NCI-H526 treated with DMSO at 0.1 percent for 48 hours (cell line): ENCODE measurements at places on chromosomes 6 and 20.

DNA sequence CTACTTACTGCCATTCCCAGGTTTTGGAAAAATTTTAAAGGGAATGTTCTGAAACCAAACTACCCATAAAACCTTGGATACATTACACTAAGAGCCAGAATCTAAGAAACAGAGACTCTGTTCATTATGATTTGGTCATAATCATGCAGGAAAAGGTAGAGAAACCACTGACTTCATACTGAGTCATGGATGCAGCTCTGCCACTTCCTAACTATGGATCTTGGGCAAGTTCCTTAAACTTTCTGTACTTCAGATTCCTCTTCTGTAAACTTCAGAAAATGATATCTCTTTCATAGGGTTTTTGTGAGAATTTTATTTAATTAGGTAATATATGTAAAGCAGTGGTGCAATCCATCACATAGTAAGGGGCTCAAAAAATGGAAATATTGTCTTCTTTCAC lies 20.0 kb downstream of the PLA2G7 start:
- DNase-seq, result no peak

DNA sequence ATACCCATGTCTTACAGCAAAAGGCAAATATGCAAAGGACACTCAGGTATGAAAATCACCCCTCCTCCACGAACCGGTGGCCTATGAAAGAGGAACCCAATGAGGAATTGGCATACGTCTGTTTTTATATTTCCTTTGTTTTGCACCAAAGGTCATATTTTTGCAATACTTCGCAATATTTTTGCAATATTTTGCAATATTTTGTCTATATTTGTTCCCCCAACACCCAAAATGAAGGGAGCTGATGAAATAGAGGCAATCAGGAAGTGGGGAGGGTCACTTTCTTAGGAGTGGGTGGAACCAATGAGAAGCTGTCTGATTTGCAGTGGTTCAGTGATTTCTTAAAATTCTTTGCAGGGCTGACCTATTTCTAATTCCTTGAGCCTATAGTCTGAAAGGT lies 296.8 kb upstream of the TSHZ2 start:
- no peak for DNase-seq

GRCh38 chr6:111952821-111953540 lies 79.7 kb upstream of the FYN start:
- DNase-seq, result no peak

GRCh38 chr20:23368316-23369071 lies 6.5 kb downstream of the GZF1 start:
- DNase-seq, result no peak

DNA sequence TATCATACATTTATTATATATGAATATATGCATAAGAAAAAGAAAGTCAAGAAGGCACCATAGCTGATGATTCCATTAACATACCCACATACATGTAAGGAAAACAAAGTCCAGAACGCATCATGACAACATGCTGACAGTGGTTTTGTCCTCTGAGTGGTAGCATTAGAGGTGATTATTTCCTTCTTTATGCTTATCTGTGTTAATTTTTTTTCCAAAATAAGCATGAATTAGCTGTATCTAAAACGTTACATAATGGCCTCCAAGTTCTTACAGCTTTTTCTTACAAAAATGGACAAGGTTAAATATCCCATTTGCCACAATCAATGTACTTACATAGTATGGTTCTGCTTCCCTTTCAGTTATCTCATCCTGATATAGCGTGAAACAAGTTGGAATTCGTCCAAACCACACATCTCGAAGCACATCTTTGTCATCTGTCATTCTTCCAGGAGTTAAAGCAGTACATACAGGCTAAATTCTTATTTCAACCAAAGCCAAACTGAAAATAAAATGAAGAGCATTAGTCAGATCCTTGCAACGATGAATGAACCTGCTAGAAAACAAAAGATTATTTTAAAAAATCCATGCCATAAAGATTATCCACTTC lies 9.7 kb downstream of the ATG5 start:
- DNase-seq, result no peak

DNA sequence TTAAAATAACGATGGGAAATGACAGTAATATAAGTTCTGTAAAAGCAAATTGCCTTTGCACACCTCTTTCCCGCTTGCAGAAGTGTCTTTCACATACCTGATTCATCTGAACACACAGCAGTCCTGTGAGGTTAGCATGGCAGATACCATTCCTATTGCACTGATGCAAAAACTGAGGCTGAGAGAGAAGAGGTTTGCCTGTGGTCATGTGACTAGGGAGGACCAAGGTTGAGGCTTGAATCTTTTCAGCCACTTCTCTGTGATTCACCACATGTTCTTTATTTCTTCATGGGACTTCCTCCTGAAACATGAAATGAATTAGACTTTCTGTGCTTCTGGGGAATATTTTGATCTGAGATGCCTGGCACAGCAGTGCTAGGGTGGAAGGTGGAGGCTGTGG lies 92.9 kb downstream of the VEGFA start:
- DNase-seq, result no peak

DNA sequence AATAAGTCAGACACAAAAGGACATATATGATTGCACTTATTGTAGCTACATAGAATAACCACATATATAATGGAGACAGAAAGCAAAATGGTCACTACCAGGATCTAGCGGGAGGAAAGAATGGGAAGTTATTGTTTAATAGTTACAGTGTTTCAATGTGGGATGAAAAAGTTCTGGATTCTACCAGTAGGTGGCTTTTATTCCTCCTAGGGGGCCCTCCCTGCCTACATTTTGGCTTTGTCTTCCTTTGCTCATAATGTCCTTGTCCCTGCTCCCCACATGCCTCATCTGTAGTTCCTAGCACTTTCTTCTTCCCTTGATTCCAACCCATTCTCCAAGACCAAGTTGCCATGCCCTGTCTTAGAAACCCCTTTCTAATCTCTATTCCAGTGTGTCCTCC lies 16.3 kb downstream of the ZNF133 start:
- no peak for DNase-seq

DNA sequence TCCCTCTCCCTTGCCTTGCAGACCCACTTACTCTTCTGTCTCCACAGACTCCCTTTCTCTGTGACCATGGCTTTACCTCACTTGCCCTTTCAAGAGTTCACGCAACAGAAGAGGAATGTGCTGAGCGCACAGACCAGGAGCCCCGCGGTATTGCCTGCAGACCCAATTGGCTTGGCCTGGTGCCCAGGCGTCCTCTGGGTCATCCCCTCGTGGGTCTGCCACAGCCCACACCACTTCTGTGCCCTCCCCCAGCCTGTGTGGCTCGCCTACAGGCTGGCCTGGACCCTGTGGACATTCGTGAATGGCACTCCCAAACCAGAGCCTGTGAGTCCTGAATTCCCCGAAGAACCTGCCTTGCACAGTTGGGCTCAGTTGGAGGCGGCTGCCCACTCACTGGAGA lies 15.3 kb upstream of the NINL start:
- no peak for DNase-seq

GRCh38 chr6:157806131-157806855 lies 16.8 kb upstream of the SNX9 start:
- DNase-seq, result peak; percentile 53

DNA sequence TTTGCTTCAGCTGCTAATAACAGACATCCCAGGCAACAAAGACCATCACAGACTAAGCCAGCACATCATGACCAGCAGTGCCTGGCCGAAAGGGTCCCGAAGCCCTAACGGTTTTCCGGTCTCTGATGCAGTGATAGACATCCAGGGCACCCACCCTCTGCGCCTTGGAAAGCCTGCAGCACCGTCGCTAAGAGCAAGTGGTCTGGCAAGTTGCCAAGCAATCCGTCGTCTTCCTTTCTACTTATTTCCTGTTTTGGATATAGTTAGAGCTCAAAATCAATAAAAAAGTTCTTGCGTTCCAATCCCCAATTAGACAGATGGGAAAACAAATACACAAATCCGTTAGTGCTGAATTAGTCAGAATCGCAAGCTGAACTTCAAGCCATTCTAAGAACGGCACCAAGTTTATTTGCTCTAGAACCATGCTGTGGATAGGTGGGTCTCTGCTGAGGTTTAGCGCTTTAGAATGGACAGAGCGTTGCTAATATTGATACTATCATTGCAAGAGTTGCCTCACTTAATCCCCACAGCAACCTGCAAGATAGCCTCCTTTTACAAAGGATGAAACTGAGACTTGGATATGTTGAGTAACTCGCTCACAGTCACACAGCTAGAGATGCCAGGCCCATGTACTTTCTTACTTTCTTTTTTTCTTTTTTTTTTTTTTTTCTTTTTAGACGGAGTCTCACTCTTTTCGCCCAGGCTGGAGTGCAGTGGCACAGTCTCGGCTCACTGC lies 163.3 kb upstream of the SNX9 start:
- no peak for DNase-seq

GRCh38 chr6:41964201-41964887 lies 22.7 kb upstream of the CCND3 start:
- no peak for DNase-seq

- no peak for DNase-seq
These were observed 23.0 kb upstream of the CD24 start for GRCh38 chr6:106997392-106998158.

DNA sequence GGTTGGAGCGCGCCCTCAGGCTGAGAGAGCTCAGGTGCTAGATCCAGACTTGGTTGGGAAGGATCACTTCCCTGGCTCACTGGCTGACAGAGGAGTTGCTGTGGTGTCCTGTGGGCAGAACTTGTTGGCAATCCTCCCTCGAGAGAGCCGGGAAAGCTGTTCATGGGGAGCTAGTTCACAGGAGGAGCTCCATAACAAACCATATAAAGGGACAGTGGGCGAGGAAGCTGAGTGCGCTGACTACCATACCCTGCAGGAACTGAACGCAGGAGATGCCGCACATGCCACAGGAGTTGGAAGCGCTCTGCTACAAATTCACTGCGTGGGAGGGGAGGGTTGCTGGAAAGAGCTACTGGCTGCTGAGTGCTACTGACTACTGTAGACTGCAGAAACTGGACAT lies 243.2 kb downstream of the OGFRL1 start:
- DNase-seq, result no peak

- no peak for DNase-seq
These were observed 1.7 kb downstream of the ULBP1 start for GRCh38 chr6:149965194-149966020.

GRCh38 chr20:35702824-35703695 lies 3.9 kb downstream of the ROMO1 start:
- no peak for DNase-seq

DNA sequence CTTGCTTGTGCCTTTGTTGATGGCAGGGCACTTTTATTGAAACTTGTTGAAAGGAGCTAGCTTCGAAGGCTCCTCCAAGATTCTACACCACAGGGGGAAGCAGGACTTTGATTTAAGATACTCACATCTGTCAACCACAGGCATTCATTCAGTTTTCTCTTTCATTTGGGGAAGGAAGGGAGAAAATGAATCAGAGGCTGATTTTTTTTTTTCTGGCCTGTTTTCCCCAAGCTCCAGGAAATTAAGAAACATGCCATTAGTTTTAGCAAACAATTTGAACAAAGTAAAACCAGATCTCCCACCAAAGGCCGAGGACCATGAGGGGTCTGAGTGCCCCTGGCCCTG lies 8.7 kb upstream of the APCDD1L start:
- DNase-seq, result no peak

GRCh38 chr20:20368418-20369249 lies 730 bp downstream of the INSM1 start:
- DNase-seq, result peak; percentile 58

GRCh38 chr20:55755411-55755810 lies 249.9 kb downstream of the CBLN4 start:
- no peak for DNase-seq

DNA sequence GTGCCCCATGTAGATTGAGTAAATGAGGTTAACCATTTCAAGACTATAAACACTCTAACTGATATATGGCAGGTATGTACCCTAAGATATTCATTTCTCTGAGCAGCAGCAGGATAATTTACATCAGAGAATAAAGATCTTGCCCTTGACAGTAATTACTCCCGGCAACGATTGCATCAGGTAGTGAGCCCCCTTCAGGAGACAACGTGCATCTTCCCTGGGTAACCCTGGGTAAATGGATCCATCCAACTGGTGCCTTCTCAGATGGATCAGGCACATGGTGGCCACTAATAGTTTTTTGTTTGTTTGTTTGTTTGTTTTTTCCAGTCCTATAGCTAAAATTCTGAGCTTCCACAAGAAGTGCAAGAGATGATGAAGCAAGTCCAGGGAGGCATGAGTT lies 469.4 kb upstream of the SLC35B3 start:
- DNase-seq, result no peak

- DNase-seq, result no peak
These were observed 21.2 kb upstream of the ASXL1 start for GRCh38 chr20:32336918-32337347.

- DNase-seq, result no peak
These were observed 7.8 kb upstream of the E2F1 start for GRCh38 chr20:33693741-33694638.

GRCh38 chr20:60058879-60059278 lies 100.7 kb downstream of the CDH26 start:
- DNase-seq, result no peak

GRCh38 chr6:3808199-3808598 lies 41.0 kb upstream of the FAM50B start:
- no peak for DNase-seq

DNA sequence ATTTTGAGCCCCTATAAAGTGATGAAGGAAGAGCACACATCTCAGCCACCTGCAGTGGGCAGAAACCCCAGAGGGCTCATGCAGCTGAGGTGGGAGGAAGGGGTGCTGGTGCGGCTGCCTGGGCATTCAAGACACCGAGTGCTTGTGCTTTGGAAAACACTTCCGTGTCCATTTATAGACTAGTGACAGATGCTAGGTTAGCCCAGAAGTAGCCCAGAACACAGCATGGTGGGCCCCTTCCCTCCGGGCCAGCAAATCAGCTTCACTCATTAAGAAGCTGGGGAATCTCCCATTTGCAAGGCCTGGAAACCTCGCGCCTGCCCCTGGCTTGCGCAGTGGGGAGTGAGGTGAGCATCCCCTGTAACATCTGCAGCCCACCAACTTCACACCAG lies 12.9 kb downstream of the BEND3 start:
- DNase-seq, result no peak

DNA sequence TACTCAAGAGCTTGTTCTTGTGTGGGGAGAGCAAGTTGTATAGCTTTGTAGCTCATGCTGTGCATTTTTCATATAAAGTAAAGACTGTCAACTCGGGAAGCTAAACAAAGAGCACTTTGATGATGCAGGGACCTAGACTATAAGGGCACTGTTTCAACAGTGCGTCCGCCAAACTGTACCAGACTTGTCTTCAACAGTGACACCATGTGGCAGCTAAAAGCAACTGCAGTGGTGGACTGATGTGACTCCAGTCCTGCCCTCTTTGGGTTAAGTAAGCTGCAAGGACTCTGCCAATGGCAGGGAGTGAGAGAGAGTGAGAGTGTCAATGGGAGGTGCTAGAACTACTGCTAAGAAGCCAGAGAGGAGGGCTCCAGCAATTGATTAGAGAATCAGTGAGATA lies 48.1 kb upstream of the MC3R start:
- no peak for DNase-seq

DNA sequence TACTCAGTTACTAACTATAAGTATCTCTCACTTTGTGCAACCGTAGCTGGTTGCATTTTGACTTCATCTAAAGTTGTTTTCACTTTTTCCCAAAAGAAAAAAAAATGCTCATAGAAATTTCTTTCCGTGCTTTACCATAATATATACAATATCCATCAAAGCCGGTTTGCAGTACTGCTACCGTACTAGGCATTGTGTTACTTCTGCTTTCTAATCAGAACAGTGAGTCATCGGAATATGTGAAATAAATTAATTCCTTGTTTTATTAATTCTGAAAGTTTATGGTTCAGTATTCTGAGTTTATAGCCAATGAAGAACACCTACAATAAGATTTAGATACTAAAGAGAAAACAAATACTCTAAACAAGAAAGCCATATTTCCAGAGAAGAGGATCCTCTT lies 72.5 kb downstream of the TNFRSF21 start:
- DNase-seq, result no peak

- peak; percentile 68 for DNase-seq
These were observed 83.5 kb downstream of the ZMYND8 start for GRCh38 chr20:47272893-47273590.
